T-helper 2 cell (primary cell): ENCODE measurements at places on chromosomes 4 and X.

- no peak for DNase-seq
Measured at GRCh38 chr4:94160774-94161173, 46.9 kb upstream of the SMARCAD1 start.

- no peak for DNase-seq
Measured at GRCh38 chr4:67697860-67698687, 2.9 kb downstream of the UBA6 start.

GRCh38 chr4:3780347-3781171 lies 14.4 kb downstream of the ADRA2C start:
- no peak for DNase-seq

DNA sequence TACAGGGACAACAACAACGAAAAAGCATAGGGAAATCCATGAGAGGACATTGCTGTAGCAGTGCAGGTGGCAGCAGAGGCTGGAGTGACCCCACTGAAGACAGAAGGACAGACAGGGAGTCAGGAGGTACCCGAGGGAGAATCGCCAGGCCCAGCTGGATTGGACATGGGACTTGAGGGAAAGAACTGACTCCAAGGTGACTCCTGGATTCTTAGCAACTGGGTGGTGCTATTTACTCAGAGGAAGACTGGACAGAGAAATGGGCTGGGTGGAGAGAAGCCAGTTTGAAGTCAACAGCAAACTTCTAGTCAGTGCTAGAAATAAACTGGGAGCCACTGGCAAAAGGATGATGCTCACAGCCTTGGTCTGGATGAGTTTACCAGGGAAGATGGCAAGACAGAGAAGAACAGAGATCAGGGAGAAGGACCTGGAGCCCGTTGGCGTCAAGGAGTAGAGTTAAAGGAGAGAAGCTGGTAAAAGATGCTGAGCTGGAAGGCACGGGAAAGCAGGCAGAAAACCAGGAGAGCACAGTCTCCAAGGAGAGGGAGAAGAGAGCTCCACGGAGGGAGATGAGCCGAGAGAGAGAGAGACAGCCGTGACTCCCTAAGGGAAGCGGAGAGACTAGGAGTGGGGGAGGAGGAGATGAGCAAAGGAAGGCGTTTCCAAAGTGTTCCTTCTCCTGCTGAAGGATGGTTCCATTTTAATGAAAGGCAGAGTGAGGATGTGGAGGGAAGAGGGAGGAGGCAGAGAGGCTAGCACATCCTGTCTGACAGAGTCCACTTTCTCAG lies 119.4 kb downstream of the AFAP1 start:
- no peak for DNase-seq

DNA sequence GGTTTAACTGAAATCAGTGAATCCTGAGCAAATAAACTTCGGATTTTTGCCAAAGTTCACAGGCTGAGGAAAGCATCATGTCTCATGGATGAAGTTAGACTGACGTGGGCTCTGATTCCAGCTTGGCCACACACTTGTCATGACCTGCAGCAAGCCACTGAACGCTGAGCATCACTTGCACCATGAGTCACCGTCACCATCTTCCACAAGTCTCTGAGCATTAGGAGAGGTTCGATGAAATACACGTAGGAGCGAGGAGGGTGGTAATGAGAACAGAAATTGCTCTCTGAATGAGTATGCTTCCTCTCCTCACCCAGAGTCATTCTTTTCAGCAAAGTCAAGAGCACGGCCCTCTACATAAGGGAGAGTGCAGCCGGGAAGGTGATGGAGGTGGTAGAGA lies 3.8 kb upstream of the TRIML2 start:
- no peak for DNase-seq

DNA sequence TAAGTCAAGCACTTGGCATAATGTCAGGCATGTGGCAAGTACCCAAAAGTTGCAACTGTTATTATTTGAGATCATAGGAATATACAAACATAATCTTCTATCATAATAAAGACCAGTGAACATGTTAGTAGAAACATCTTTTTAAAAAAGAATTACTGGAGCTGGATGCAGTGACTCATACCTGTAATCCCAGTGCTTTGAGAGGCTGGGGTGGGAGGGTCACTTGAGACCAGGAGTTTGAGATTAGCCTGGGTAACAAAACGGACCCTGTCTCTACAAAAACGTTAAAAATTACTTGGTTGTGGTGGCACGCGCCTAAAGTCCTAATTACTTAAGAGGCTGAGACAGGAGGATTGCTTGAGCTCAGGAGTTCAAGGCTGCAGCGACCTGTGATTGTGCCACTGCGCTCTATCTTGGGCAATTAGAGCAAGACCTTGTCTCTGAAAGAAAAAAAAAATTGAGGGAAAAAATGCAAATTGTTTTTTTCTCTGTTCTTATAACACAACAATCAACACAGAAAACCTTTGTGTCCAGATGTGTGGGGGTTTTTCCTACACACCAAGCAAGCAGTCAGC lies 284.3 kb downstream of the ARHGAP10 start:
- no peak for DNase-seq
